ENCODE measurements at places on chromosomes 4 and X. TPM values are rescaled to one million over a fixed set of nuclear protein-coding genes. Genes with fewer than 3 reads are reported as not detected.

The ZNF711 gene
- total RNA-seq = 0.87 TPM

The CENPE gene
- total RNA-seq = 11.9 TPM

The TNIP3 gene
- total RNA-seq = 0.25 TPM

The SMIM10L2A gene
- total RNA-seq = 0.50 TPM

Data from uterine smooth muscle cell (primary cell).